Left forelimb (tissue), 1 donor: ENCODE measurements at places on chromosomes 3 and 15.

GRCh38 chr15:90262426-90262825 lies 3.0 kb upstream of the NGRN start:
- DNase-seq = no peak

GRCh38 chr3:98890181-98890835 lies 11.2 kb downstream of the DCBLD2 start:
- no peak for DNase-seq

DNA sequence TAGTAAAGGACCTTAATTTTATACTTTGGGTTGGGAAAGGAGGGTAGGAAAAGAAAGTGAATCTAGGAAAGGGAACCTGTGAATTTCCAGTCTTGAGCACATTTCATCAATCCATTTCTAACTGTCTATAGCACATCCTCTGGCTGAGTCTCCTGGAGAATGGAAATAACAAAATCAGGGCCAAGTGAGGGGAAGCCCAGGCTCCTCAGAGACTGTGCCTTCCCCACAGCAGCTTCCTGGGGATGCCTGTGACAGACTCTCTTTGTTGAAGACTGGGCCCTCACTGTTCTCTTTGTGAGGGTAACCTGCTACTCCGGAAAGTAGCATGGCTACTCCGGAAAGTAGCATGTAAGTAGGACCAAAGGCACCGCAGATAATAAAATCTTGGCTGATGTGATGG lies 22.6 kb upstream of the CSPG5 start:
- no peak for DNase-seq

DNA sequence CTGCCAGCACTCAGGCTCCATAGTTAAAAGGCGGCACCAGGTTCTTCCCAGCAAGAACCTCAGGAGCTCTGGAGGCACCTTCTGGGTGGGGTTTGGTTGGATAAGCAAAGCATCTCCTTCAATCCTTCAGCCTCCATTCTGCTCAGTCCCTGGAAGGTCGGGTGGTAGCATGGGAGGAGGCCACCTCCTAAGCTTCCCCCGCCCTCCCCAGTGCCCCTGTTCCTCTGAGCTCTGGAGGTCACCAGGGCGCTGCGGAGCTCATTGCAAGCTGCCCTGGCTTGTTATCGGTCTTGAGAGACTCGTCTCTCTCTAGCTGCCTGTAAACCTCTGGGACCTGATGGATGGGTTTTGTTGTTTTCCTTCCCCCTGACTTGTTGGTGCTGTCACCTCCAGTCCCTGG lies 124.8 kb downstream of the RPLP1 start:
- DNase-seq = no peak

- peak; percentile 49 for DNase-seq
These were observed 27.5 kb downstream of the NBEAL2 start for GRCh38 chr3:47007001-47007400.
